Activated effector memory CD4-positive, alpha-beta T cell treated with anti-CD3 and anti-CD28 coated beads, Interleukin-2, amount 50 U/mL, for 16 hours (primary cell): ENCODE measurements at places on chromosomes 2 and 18.

DNA sequence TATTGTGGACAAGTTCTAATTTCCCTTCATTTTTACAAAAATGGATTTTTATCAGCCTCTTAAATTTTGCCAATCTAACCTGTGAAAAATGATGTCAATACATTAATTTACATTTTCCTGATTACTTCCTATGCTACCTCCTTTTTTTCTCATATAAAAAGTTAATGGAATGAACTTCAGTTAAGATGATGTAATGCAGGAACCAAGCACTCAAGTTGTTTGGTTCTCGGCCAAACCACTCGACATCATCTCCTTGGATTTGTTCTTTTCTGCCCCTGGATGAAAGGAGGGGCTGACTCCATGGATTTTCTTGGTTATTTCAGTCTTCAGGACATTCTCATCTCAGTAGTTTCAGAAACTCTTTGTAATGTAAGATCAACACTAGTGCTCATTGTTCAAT lies 253.1 kb upstream of the NXPH2 start:
- DNase-seq, result no peak

GRCh38 chr2:239263231-239263630 lies 137.6 kb downstream of the HDAC4 start:
- no peak for DNase-seq

DNA sequence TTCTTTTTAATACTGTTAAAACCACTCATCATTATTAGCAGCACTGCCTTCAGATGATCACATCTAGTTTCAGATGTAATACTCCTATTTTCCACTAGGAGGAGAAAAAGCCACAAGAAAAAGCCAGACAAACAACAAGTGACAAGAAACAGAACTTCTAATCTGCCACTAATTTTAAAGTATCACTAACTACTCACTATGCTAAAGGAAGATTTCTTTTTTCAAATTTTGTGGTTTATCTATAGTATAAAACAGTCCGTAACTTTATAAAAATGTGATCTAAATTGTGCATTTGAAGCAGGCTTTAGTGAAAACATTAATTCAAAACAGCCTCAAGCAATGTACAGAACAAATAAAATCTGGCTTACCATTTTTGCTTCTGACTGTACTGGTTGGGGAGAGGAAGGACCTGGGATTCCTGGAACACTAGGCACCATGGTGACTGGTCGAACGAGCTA lies 56.8 kb downstream of the ATF2 start:
- DNase-seq, result no peak

GRCh38 chr18:28065793-28066186 lies 111.1 kb downstream of the CDH2 start:
- DNase-seq, result no peak

DNA sequence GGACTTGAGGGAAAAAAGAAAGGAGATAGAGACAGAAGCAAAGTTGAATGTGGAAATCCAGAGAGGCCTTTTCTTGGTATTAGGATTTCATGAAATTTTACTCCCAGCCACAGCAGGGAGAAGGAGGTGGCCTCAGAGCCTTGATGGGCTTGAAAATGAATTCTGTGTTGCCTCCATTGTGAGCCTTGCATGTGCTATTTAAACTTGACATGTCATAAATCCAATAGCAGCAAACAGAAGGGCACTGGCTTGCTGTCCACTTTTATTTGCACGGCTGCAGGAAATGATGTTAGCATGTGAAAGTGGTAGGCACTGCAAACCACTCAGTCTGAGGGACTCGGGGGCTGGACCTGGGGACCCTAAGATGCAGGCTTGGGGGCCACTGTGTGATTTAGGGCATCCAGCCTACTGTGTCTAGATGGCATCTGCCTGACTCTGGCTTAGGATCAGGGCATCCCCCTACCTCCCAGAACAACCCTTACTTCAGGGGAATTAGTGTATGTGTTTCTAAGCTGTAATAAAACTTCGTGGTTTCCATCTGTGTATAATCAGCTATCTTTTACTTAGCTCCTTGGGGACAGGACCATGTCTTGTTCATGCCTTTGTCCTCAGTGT lies 139.1 kb upstream of the SKOR2 start:
- no peak for DNase-seq

- no peak for DNase-seq
These were observed 69.9 kb downstream of the ODC1 start for GRCh38 chr2:10378189-10378588.

- no peak for DNase-seq
These were observed 184.8 kb downstream of the CAMKMT start for GRCh38 chr2:44546459-44547127.

GRCh38 chr2:169705927-169706326 lies 11.7 kb downstream of the PHOSPHO2 start:
- DNase-seq, result no peak

DNA sequence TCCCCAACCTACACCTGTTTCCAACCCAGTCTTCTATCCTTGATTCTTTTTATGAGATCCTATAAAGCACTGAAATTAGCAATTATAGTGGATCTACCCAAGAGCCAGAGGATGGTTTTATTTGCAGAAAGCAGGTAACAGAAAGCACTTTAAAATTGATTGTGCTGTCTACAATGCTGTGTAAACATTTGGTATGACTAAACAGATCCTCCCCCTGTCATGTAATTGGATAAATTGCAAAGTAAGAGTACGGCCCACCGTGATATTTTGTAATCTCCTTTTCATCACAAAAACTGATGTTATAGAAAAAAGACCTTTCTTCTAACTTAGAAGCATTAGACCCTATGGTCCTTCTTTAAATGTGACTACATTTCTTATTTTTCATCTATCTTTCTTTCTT lies 11.3 kb upstream of the PPP3R1 start:
- no peak for DNase-seq

GRCh38 chr2:223260681-223261080 lies 208.7 kb downstream of the KCNE4 start:
- DNase-seq, result no peak

DNA sequence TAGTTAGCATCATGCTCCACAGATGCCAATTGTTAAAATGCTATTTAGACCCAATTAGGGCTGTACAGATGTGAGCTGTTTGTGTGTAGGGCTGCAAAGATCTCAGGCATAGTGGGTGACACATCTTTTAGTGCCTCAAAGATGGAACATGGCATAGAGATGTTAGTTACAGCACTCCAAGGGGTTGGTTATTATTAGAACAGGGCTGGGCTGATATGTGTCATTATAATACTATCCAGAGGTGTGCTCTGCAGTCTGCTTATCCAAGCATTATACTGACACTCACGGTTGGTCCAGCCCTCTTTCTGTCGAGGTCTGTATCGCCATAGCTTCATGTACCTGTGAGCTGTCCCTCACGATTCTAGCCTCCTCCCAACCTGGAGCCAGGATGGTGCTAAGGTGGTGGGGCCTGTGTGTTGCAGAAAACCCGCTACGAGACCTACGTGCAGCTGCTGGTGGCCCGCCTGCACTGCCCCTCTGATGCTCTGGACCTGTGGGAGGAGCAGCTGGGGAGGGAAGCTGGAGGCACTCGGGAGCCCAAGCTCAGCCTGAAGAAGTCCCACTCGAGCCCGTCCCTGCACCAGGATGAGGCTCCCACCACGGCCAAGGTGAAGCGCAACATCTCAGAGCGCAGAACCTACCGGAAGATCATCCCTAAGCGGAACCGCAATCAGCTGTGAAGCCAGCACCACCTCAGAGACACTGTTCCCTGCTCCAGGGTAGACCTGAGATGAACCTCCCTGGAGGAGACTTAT lies 27.1 kb downstream of the PSD4 start:
- DNase-seq, result peak; percentile 24

- no peak for DNase-seq
These were observed 73.3 kb upstream of the MCFD2 start for GRCh38 chr2:46988733-46989481.

DNA sequence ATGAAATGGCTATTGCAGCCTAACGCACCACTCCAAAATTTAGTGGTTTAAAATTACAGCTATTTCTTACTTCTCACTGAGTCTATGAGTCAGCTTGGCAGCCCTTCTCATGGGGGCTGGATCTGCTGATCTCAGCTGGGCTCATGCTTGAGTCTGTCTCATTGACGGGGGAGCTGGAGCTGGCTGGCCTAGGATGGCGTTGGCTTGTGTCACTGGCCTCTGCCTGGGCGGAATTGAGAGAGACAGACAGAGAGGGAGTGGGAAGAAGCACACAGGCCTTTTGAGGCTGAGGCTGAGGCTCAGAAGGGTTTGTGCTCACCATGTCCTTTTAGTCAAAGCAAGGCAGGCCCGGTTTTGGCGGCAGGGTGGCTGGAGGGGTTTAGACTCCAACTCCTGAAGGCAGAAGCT lies 412.1 kb upstream of the MYT1L start:
- no peak for DNase-seq

DNA sequence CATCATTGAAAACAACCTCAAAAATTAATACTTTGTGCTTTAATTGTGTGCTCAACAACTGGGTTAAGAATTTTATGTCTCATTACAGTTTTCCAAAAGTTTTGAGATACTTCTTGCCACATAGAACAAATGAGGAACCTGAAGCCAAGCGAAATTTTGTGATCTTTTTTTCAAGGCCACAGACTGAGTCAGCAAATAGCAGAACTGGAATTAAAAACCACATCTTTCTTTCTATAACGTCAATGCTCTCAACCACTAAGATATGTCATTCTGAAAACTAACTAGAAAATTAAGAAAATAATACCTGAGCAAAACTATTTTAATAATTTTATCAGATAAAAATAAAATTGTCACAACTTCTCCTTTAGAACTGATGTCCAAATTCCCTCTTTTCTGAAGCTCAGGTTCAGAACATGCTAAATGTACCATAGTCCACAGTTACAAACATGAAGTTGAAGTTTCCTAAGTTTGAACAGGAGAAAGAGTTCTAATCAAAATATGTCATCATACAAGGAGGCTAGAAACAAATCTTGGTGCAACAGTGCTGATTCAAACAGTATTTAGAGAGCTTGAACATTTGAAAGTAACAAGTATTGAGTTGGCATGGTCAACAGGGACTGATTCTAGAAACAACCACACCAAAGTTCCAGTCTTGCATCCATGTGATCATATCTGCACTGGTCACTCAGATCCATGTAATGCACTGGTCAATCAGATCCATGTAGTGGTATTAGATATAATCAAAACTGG lies 27.6 kb upstream of the CALCRL start:
- no peak for DNase-seq

DNA sequence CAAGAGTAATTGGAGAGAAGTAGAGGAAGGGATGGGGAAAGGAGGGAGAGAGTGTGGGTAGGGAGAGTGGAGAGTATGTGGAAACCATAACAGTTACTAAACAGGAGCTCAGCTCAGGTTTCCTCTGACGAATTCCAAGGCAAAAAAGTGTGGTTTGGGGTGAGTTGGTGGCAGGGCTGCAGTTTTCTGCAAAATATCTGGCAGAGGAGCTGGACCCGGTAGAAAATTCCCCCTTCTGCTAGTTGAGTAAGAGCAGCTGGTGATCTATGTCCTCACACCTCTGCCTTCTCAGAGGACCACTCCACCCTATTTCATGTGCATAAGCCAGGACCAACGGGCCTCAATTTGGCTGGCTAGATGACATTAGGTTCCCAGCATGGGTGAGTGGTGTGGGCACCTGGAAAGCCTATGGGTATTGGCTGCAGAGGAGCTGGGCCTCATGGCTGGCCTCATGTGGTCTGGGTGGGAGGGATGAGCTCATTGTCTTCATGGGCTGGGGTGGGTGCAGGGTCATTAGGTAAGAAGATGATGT lies 13.2 kb downstream of the NRP2 start:
- DNase-seq, result no peak

GRCh38 chr2:179861416-179862067 lies at the start of gene ZNF385B:
Gene ZNF385B, minus strand, starts transcription at chr2:179861612.
- no peak for DNase-seq

GRCh38 chr2:68234405-68234804 lies 17.9 kb downstream of the PPP3R1 start:
- DNase-seq, result no peak

DNA sequence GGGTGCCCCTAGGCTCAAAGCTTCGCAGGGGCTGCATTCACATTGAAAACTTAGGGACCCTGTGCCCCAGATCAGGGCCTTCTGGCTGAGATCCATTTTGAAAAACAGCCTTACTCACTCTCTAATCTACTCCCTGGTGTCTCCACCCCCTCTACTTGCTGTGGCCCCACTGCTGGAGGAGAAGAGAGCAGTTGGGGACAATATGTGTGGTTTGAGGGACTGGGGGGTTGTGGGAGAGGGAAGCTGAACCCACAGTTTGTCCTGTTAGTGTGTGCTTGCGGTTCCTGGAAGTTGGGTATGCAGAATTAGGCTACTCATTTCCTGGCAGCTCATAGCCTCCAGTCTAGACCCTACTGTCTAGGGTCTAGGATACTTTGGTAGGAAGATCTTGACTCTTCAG lies 211.4 kb downstream of the PRKCE start:
- DNase-seq, result no peak

- DNase-seq, result no peak
These were observed 34.3 kb downstream of the ACSL3 start for GRCh38 chr2:222895144-222895543.

- no peak for DNase-seq
These were observed 111.5 kb upstream of the LGALSL start for GRCh38 chr2:64342195-64343099.

DNA sequence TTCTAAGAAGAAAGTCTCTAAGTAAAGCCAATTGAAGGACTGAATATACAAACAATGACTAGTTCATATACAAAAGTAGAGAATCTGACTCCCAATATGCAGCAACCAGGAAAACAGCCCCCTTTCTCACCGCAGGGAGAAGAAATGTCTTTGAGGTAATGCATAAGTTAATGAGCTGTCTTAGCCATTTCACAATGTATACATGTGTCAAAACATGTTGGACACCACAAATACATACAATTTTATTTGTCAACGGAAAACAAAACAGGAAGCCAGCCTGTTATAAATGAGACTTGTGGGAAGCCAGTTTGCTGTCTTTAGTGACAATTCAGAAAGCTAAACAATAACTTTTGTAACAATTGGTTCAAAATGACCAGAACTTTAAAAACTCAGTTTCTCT lies 389.2 kb downstream of the CBLN2 start:
- DNase-seq, result no peak

- DNase-seq, result peak; percentile 65
These were observed 845 bp downstream of the EML4 start for GRCh38 chr2:42169874-42170521.

- peak; percentile 78 for DNase-seq
These were observed 8.4 kb upstream of the TMEM185B start for GRCh38 chr2:120231564-120231973.

DNA sequence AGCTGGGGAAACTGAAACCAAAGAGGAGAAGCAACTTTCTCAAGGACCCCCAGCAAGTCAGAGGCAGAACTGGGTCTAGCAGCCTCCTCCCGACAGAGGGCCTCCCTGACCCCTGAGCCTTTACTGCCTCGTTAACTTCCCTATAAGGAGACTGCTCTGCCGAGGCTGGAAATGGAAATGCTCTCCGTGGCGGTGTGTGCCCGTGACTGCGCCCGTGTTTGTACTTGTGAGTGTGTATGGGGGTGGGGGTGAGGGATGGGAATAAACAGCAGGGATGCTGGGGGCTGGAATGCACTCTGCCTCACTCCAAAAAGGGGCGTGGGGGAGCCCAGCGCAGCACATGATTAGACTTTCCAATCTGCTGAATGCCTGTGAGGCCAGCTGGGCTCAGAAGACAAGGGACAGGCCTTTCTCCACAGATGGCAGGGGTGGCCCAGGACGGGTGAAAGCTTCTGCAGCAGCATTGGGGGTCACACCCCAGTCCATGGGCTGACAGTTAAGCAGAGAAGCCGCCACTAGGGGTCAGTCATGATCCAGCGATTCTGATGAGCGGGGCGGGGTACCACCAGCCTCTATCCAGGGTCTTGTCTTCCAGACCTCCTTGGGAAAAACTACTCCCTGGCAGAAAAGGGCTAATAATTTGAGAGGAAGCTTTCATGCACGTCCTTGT lies 26.8 kb downstream of the MPHOSPH10 start:
- DNase-seq, result peak; percentile 83

- no peak for DNase-seq
These were observed 123.5 kb downstream of the PRKRA start for GRCh38 chr2:178327516-178327915.
